T1000 (cell line): ENCODE measurements at places on chromosomes 12 and 14.

GRCh38 chr12:42686514-42687172 is 97.1 kb upstream of the PRICKLE1 start:
- DNase-seq: no peak

DNA sequence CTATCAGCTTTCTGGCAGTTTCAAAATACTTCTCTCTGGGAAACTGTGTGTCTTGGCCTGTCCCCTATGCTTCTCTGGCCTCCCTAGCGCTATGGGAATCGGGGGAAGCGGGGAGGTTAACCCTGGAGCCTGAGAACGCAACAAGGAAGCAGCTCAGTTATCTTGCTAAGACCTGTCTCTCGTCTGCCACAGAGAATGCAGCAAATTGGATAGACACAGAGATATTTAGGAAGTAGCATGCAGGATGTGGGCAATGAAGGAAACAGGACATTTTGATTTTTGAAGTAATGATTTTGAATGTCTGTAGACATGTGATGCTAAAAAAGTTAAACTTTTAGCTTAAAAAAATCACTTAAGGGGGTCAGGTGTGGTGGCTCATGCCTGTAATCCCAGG is 6.6 kb upstream of the CALCOCO1 start:
- DNase-seq: no peak

GRCh38 chr12:64603183-64603841 is 7.0 kb upstream of the RASSF3 start:
- DNase-seq: no peak

DNA sequence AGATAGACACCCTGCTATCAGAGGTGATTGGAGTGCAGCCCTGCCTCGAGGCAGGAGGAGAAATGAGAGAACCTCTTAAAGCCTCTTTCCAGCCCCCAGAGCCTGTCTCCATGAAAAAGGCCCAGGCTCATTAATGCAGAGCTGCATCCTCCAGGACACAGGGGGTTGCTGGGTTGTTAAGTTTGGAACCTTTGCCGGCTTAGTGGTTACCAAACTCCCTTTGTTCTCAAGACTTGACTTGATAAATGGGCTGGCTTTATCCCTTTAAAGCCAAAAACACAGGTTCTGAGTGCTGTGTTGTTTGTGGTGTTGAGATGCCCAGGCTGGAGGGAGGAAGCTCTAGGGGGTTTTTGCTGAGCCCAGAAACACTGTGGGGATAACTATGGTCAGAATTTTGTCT is 71.0 kb downstream of the DAD1 start:
- no peak for DNase-seq

- DNase-seq: no peak
Measured at GRCh38 chr14:23182372-23183157, 895 bp downstream of the SLC7A8 start.

GRCh38 chr12:22759769-22760674 is 135.1 kb downstream of the ETNK1 start:
- no peak for DNase-seq

GRCh38 chr14:23344481-23344880 is 8.2 kb downstream of the SLC22A17 start:
- no peak for DNase-seq

GRCh38 chr14:34643361-34643760 is 13.4 kb upstream of the SNX6 start:
- no peak for DNase-seq

GRCh38 chr12:61871485-61871810 is 388.8 kb upstream of the USP15 start:
- DNase-seq: no peak

DNA sequence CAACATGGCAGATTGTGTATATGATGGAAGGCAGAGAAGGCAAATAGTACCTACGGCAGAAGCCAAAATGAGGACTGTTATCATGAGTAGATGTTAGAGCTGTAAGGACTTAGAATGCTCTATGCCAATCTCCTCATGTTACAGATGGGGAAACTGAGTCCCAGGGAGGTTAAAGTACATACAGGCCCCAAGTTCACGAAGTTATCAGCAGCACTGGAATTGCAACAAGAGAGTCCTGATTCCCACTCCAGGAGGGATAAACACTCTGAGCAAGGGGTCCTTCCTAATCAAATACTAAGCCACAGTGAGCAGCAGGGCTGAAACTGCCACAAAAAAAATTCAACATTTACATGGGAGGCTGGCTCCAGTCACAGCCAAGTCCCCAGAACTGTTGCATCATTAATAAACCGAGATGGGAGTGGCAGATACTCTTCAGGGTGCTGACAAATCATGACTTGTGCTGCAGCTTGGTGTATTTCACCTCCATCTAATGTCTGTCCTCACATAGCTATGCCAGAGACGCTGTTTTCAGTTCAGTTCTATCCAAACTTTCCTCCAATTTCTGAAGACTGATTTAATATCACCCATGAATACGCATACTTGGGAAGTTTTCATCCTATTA is 24.2 kb downstream of the NUAK1 start:
- DNase-seq: no peak

DNA sequence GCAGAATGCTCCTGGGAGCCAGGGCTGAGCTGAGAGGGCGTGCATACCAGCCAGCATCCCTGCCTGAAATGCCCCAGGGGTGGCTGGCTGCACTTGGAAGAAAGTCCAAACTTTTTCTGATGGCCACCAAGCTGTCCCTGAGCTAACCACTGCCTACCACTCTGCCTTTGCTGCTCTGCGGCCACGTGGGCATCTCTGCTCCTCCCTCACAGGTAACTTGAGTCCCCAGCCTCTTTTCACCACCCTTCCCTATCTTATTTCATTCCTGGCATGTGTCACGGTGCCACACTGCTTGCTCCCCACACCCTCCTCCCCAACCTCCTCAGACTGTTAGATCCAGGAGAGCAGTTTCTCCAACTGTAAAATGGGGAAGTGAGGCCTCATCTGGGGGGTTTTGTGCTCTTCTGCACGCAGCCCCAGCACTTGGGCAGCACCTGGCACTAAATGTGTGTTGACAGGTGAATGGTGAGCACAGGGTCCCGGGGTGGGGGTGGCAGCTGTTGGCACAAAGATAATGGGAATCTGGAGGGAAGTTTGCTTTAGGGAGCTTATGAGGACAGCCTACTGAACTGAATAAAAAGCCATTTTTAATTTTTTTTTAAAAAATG is 113.0 kb downstream of the GLT1D1 start:
- DNase-seq: no peak

- DNase-seq: no peak
Measured at GRCh38 chr12:60174476-60174875, 578.6 kb downstream of the SLC16A7 start.

GRCh38 chr12:50557421-50557820 is 52.6 kb downstream of the DIP2B start:
- no peak for DNase-seq

DNA sequence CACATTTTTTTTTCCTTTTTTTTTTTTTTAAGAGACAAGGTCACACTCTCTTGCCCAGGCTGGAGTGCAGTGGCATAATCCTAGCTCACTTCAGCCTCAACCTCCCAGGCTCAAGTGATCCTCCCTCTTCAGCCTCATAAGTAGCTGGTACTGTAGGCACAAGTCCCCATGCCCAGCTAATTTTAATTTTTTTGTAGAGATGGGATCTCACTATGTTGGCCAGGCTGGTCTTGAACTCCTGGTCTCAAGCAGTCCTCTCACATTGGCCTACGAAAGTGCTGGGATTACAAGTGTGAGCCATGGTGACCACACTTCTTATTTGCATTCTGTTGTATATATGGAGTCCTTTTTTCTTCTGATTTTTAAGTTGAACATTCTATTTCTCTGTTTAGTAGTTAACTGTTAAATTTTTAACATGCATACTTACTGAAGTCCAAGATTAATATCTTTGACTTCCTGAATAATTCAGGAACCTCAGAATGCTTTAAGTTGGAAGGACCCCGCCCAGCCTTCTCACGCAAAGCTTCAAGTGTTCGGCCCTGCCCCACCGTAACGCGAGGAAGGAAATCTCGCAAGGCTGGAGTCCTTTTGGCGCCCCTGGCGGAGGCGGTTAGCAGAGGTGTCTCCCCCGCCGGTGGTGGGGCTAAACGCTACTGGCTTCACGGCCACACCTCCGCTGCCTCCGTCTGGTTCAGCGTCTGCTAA is 21.6 kb downstream of the SPATS2 start:
- no peak for DNase-seq

- DNase-seq: no peak
Measured at GRCh38 chr14:21768116-21768874, 94.7 kb upstream of the OR4E1 start.

- no peak for DNase-seq
Measured at GRCh38 chr14:90660865-90661570, 155.2 kb downstream of the TTC7B start.

DNA sequence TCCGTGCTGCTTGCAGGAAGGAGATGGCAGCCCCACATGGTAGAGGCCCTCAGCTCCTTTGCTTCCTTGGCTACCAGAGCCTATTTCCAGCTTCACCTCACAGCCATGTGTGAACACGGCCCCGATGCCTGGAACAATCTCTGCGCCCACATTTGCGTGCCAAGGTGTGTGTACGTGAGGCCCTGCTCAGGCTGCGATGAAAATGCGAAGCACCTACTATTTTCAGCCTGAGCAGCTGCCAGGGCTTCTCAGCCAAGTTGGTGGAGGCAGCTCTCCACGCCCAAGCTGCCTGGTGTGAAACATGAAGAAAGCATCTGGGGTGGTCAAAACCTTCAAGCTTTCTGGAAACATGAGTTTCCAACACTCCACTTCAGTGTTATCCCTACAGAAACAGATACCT is 177.8 kb upstream of the EGLN3 start:
- DNase-seq: no peak

- no peak for DNase-seq
Measured at GRCh38 chr14:36555998-36556743, 26.2 kb downstream of the NKX2-8 start.

- DNase-seq: no peak
Measured at GRCh38 chr14:63654346-63654745, 12.7 kb upstream of the WDR89 start.

DNA sequence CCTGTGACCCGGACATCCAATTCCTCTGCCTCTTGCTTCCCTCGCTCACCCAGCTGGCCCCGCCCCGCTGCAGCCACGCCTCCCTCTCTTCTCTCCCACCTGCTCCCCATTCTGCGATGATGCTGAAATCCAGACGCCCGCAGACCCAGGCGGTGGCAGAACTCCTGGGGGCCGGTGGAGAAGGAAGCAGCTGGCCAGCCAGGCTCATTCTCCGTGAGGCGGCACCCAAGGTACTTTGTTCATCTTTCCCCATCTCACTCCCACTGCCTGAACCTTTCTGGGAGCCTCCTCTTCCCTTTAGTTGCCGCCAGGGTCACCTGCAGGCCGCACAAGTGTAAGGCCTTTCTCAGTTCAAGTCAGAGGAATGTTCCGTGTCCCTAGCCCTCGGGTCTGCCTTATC is 35.7 kb downstream of the FOXN4 start:
- DNase-seq: no peak

- no peak for DNase-seq
Measured at GRCh38 chr14:68932231-68932630, 46.9 kb downstream of the ACTN1 start.

DNA sequence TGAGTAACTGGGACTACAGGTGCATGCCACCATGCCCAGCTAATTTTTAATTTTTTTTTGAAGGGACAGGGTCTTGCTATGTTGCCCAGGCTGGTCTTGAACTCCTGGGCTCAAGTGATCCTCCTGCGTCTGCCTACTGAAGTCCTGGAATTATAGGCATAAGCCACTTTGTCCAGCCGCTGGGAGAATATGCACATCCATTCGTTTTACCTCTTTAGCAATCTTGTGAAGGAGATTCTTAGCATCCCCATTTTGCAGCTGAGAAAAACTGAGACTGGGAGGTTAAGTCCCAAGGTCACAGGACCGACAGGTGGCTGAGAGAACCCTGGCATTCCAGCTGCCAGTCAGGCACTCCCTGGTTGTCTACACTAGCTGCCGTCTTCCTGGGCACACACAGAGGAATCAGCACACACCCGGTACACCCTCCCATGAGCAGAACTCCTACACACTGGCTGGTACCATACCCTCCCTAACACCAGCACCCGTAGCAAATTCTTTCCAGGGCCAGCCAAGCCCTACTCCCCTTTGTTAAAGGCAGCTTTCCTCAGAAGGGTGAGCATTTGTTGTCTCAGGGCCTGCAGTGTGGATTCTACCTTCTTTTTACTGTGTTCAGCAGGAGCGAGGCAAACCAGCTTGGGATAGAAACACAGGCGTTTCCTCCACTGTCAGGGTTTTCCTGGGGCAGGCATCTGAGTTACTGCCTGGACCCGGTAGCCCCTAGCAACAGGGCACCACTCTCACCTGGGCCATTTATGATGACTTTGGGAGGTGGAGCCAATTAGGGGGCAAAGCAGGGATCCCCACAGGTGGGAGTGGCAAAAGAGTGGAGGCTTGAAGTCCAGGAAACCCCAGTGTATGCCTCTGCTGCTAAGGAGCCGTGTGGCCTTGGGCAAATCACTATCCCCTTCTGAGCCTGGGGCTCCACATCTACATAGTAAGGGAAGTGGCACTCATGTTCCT is 70.2 kb downstream of the IRF2BPL start:
- DNase-seq: no peak

- DNase-seq: peak; percentile 74
Measured at GRCh38 chr14:73825551-73826188, 26.0 kb upstream of the PTGR2 start.

- no peak for DNase-seq
Measured at GRCh38 chr14:65548878-65549277, 136.3 kb downstream of the FUT8 start.

DNA sequence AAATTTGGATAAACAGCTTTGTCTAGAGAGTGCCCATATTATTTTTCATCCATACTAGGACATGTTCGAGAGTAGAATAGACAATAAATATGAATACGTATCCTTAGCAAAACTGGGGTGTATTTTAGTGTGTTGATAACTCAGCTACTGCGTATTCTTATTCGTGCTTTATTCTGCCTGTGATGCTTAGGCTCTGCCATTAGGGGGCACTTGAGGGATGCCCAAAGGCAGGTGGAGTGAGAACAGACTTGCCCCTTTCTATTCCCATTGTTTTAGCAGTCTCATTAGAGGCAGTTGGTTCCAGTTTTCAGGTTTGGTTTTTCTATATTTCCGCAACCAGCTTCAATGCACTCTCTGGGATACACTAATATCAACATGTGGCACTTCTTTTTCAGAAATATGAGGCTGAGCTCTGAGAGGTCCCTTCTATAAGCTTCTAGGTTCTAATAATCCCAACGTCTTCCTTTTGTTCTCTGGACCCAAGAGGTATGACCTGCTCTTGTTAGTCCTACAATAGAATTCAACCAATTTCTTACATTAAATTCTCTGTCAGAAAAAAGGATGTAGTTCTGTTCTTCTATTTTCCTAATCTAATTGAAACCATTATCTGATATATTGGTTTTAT is 985.7 kb upstream of the FBXO33 start:
- DNase-seq: no peak

DNA sequence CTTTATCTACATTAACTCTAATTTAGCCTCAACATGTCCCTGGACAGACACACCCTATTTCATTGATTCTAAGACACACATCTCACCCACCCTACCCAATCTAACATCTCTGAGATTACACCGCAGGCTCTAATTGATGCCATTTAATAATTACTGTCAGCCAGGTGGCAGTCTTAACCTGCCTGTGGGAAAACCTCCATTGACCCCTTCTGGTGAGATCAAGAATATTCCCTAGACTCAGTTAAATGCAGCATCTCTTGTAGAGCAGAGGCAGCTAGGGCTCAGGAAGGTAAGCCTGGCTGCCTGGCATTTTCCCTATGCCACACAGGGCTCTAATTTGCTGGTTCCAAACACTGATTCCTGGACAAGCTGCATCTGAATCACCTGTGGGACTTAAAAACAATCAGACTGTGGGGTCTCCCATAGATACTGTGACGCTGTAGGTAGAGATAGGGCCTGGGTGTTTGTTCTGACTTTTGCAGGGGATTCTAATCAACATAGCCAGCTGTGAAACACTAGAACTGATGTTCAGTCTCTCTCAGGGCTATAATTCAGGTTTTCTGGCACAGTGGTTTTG is 14.3 kb downstream of the MCRS1 start:
- no peak for DNase-seq
